Motor neuron (in vitro differentiated cells): ENCODE measurements at places on chromosomes 7 and 10.
A peak's percentile ranks its signal among the peaks of the same experiment; 100 is the strongest.

- ATAC-seq: no peak
These were observed 733.0 kb downstream of the TNS3 start for GRCh38 chr7:46848944-46849343.

DNA sequence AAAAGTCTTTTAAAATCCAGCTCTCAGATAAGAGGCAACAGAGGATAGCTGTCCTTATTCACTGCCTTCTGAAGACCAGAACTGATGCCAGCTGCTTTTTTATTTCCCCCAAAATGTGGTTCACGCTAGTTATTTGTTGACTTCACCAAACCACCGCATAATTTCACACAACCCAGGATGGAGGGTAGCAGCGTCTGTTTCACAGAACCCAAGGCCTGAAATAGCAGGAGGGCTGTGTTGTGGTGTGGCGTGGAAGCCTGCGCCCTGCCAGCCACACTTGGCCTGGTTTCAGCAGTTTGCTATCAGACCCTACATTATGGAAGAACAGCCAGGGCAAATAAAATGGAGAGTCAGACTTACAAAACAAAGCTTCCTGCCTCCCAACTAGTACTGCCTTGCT is 155.4 kb downstream of the DYNC1I1 start:
- no peak for ATAC-seq

DNA sequence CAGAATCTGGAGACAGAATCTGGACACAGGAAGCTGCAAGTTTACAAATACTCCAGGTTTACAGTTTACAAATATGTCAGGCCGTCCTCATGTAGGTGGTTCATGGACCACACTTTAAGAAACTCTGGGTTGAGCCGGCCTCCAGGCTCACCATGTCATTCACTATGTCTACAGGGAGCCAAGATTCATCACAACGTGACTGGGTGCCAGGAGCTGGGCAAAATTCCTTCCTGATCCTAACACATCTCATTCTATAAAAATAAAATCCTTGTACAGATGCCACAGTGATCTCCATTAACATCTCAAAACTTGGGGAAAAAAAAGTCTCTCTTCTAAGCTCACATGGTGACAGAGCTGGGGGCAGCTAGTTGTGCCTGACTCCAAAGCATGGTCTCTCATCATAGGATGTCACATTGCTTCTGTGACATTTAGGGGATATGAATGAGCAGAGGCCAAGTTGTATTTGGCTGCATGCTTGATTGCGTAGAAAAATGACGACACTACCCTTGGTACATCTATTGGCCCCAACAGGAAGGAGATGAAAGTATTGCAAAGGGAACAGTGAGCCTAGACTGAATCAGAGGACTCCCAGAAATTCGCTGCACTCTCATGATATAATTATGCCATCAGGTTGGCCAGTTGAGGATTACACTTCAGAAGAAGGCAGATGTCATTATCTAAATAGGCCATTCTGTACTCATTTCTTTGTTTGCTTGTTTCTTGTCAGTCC is 35.9 kb downstream of the MTURN start:
- no peak for ATAC-seq

DNA sequence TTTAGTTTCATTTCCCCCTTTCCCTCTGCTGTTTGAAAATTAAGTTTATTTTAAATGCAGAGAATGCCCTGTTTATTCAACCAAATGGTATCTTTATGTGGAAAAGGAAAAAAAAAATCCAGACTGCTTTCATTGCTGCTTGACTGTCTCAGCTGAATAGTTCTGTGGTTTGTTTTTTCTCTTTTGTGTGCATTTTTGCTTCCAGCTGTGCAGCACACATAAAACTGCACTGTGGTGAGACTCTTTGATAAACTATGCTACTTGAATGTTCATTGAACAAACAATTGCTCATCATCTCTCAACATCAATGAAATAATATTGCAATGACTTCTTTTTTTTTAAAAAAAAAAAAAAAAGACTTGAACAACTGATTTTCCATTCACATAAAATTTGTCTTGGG is 78.6 kb upstream of the GLI3 start:
- peak; percentile 39 for ATAC-seq

- ATAC-seq: no peak
These were observed 25.0 kb downstream of the CISD1 start for GRCh38 chr10:58293989-58294388.

DNA sequence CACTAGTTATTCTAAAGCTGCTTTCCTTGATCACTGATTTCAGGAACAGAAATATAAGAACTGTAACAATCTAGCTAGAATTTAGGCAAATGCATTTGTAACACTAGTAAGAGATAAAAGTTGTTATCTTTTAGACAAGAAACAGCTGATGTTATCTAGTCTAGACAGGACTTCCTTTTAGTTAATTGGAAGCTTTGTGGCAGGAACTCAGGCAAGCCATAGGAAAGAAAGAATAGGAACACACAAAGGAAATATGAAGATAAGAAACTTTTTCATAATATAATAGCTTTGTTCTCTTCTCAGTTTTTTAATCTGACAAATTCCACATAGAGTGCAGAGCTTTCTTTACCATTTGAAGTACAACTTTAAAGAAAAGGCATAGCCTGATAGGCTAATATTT is 59.0 kb upstream of the AGR3 start:
- ATAC-seq: no peak

GRCh38 chr10:32972929-32973328 is 14.9 kb upstream of the ITGB1 start:
- ATAC-seq: no peak

DNA sequence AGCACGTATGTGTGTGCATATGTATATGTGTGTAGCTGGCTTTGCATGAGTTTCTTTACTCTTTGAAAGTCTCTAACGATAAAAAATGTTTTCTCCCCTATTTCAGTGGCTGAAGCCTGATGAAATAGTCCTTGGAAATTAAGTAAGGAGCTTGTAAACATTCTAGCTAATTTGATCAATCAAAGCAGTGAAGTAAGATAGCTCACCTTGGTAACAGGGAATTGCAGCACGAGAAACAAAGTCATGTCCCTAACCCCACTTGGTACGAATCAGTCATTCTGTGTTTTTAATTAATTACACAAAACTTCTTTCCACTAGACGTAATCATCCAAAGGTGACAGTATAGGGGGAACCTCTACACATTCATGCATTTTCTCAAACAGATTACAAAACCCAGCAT is 41.5 kb downstream of the GPR37 start:
- ATAC-seq: no peak

DNA sequence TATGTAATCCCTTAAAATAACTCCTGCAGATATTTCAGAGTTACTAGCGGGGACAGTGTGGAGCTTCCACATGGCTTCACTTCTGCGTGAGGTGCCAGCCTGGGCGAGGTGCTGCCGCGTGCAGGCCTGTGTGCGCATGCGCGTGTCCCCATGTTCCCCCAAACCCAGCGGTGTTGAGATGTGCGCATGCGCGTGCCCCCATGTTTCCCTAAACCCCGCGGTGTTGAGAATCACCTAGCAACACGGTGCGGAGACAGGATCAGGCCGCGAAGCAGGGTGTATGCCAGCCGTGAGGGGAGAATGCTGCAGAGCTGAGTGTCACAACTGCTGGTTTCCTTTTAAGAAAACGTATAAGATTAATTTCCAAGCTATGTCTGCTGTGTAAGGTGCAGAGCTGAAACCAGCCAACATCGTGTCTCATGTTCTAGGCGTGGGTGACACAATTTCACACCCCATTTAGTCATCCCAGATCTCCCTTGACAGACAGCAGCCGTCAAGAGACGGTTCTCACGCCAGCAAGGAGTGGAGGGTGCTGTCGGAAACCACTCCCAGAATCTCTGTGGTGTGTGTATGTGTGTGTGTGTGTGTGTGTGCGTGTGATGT is 71.9 kb upstream of the ADARB2 start:
- ATAC-seq: no peak

DNA sequence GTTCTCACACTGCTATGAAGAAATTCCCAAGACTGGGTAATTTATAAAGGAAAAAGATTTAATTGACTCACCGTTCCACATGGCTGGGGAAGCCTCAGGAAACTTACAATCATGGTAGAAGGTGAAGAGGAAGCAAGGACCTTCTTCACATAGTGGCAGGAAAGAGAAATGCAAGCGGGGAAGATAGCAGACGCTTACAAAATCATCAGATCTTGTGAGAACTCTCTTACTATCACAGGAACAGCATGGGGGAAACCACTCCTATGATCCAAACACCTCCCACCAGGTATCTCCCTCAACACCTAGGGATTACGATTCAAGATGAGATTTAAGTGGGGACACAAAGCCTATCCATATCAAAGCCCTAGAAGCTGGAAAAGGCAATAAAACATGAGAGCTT is 130.8 kb downstream of the MDFIC start:
- ATAC-seq: no peak

DNA sequence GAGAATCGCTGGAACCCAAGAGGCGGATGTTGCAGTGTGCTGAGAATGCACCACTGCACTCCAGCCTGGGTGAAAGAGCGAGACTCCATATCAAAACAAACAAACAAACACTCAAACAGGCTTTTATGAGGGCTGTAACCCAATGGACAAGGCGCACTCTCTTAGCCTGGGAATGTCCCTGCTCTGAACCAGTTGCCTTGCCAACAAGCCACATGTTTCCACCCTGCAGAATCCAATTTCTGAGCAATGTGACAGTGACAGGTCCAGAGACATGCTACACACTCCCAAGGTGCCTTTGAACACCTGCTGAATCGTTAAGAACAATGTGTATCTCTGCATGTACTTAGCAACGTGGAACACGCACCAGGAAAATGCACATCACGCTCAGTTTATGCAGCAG is 186.8 kb upstream of the AUTS2 start:
- ATAC-seq: peak; percentile 60

GRCh38 chr7:117800406-117800805 is 72.8 kb downstream of the CTTNBP2 start:
- ATAC-seq: no peak

DNA sequence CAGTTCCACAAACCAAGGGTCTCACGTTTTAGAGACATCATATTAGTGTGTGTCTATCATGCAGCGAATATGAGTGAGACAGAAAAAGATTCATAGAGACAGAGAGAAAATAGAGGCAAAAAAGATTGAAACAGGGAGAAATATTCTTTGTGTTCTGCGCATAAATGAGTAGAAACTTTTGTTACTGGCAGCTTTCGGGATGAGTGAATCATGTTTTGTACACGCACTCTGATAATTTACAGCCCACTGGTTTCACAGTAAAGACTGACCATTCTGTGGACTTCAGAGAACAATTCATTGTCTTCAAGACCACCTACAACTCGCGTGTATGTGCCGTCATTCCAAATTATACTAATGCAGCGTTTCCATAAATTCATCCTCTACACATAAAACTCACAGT is 60.2 kb downstream of the NRCAM start:
- no peak for ATAC-seq
